NCI-H526 treated with DMSO at 0.1 percent for 48 hours (cell line): ENCODE measurements at places on chromosomes 16 and 17.

- DNase-seq, result no peak
Measured at GRCh38 chr17:21228111-21228510, 14.2 kb upstream of the TMEM11 start.

GRCh38 chr17:57349541-57350247 is 93.4 kb downstream of the MSI2 start:
- no peak for DNase-seq

DNA sequence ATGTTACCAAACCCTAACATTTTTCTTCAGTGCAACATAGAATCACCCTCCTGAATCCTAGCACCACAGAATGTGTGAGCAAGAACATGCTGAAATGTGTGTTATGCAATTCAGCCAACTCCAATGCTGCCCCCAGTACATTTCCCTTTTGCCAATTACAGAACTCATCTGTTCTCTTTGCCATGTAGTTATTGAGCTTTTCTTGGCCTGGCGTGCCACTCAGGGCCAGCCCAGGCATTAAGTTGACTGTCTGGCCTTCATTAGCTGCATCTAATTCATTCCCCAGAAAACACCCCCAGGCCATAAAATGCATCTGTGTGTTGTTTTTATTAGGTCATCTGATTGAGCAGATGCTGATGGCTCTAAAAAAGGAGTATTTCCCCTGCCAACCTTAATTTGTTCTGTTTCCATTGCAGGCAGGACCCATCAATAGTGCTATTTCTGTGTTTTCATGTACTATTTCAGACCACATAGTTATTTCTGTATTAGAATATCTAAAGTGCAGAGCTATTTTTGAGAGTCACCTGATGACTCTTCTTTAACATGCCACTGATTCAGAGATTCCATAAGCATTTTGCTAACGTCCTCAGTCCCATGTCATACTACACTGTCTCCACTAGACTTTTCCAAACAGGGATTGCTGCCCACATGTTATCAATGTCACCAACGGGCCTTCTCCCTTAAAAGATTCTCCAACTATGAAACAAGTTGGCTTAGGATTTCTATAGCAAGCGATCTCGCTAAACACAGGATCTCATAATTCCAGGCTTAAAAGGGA is 969.7 kb downstream of the CDH11 start:
- DNase-seq, result no peak

DNA sequence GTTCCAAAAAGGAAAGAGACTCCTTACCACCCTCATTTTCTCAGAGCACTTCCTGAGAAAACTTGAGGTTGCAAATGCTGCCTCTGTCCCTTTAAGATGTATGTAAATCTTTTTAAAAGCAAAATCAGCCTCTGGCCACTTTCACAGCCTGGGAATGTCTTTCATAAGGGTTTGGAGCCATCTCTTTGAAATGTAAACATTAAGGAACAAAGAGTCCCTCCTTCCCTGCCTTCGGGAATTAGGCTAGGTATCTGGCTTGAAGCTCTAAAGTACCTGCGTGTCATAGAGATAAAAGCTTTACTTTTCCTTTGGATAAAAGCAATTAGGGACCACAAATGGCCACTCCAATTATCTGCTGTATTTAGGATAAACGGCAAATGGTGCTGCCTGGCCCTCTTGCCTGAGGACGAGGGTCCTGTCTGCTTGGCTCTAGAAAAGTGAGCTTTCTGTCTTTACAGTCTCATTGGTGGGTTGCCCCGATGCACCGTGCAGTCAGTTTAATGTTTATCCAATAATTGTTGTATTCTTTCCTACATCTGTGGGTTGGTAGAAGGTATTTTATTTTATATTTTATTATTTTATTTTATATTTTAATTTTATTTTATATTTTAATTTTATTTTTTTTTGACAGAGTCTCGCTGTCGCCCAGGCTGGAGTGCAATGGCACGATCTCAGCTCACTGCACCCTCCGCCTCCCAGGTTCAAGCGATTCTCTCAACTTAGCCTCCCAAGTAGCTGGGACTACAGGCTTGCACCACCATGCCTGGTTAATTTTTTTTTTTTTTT is 23.9 kb downstream of the NLRC3 start:
- no peak for DNase-seq

GRCh38 chr16:15849209-15849981 is 7.4 kb downstream of the MYH11 start:
- DNase-seq, result no peak

DNA sequence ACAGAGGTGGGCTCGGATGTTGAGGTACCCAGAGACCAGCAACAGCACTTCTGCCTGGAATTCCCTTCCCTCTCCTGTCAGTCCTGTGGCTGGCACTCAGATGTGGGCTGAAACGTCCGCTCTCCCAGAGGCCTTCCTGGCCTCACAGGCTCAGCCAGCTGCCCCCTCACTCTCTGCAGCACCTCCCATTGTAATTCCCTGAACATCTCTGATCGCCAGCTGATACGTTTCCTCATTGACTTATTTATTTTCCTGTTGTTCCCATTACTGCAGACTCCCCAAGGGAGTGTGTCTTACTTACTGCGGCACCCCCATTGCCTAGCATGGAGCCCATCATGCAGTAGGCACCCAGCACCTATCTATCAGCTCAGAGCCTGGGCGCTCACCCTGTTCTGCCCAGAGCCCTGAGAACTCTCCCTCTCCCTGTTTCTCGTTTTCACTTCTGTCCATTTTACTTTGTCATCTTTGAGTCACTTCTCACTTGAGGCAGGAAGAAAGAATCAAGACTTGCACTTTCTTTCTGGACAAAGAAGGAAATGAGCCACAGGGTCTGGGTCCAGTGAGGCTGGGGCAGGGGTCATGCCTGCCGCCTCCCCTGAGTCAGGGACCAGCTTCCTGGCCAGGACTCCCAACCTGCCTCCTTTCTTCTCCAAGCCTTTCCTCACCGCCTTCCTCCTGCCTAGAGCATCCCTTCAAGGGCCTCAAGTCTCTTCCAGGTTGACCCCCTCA is 10.2 kb downstream of the CDH5 start:
- no peak for DNase-seq

- no peak for DNase-seq
Measured at GRCh38 chr16:75632857-75633256, 9.8 kb upstream of the ADAT1 start.

- DNase-seq, result no peak
Measured at GRCh38 chr16:87382023-87382785, 1.4 kb downstream of the FBXO31 start.

- DNase-seq, result no peak
Measured at GRCh38 chr17:21772321-21772720, 80.0 kb downstream of the KCNJ18 start.

DNA sequence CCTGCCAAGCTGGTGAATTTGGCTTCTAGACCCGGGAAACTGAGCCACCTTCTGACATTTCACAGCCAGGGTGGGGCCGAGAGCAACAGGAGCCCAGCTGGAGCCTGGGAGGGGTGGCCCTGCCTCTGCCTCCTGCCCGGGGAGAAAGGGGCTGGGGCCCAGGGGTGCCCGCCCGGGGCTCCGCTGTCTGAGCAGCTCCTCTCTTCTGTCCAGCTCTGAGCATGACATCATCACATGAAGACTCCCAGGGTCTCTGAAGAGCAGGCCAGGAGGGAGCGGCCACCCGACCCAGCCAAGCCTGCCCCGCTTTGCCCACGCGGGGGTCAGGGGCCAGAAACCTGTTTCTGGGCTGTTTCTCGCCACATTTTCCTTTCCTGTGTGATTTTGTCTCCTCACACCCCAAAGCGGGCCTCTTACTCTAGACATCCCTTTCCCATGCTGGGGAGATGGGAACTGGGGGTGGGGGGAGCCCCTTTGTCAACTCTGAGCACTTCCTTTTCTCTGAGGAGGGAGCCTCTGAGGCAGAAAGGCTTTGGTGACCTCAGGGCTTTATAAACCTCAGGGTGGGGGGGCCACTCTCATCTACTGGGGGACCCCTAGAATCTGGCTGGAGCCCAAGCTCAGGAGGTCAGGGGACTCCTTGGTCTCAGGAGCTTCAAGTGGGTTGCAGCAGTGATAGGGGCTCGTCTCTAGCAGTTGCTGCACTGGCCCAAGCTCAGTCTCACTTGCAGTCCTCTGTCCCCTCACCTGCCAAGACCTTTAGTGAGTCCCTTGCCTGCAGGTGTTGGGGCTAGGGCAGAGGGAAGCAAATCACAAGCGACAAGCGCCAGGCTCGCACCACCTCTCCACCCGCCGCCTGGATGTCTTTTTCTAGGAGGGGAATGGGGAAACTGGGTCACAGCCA is 7.6 kb downstream of the UBALD2 start:
- no peak for DNase-seq

DNA sequence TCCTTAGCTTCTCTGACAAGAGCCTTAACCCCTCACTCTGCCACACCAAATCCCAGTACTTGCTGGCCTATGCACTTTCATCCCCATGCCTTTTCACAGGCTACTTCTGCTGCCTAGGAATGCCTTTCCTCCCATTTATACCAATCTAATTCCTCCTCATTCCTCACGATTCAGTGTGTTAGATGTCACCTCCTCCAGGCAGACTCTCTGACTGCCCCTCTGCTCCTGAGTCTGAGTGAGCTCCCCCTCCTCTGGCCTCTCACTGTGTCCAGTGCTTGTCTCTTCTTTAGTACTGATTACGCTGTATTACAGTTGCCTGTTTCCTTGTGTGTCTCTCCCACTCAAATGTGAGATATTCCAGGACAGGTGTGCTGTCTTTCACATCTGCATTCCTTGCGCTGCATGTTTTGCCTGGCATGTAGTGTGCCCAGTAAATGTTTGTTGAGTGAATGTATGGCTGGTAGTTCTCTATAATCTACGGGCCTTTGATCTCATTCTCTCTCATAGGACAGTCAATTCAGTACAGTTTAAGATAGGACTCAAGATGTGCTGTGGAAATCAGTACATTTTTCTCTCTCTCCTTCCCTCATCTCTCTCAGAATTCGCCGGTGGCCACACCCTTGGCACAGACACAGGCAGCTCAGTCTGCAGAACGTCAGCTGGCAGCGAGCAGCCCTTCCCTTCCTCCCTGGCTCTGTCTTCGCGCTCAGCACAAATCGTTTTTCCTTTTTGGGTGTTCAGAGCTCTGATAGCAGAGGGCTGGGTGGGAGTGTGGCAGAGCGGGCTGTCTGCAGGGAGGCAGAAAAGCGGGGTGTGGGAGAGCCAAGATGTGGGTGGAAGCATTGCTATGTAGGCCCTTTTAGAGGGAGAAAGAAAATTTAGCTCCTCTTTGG is 18.5 kb downstream of the ARL4D start:
- DNase-seq, result no peak

DNA sequence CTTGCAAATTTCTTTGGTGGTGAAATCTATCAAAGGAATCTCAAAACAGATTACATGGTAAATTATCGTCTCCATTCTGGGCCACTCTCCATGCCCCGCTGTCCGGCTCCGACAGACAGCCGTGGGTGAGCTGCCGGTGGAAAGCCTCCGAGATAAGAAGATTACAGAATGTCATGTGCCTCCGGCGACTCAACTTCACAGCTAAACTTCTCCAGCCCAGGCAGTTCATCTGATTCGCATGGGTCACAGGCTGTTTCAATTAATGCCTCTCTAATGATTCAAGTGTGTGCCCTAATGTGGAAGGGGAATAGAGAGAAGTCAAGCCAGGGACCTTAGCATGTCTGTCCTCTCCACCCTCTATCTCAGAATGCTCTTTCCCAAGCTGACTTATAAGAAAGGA is 520.8 kb upstream of the ZFHX3 start:
- DNase-seq, result no peak

DNA sequence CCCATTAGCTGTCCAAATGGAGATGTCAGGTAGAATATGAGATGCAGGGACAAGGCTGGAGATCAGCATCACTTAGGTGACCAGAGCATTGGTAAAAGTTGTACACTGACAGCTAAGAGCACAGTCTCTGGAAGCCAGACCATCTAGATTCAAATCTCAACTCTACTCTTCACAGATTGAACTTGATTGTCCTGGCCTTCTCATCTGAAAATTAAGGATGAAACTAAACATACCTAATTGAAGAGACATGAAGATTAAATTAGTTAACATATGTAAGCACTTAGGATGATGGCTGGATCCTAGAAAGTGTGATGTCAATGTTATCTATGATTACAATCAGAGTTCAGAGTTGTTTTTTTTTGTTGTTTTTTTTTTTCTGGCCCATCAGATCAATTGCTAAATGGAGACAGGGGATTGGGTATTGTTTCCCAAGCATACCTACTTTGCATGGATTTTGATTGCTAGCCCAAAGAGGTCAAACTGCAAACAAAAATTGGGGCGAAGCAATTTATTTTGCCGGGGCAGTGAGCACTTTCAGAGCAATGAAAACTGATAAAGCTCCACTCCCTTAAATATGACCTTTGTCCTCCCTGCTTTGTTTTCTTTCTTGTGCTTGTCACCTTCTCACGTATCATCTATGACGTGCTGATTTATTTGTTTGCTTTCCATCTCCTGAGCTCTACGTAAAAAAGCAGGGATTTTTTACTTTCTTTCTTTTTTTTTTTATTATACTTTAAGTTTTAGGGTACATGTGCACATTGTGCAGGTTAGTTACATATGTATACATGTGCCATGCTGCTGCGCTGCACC is 217.6 kb upstream of the CPHXL start:
- DNase-seq, result peak; percentile 7

DNA sequence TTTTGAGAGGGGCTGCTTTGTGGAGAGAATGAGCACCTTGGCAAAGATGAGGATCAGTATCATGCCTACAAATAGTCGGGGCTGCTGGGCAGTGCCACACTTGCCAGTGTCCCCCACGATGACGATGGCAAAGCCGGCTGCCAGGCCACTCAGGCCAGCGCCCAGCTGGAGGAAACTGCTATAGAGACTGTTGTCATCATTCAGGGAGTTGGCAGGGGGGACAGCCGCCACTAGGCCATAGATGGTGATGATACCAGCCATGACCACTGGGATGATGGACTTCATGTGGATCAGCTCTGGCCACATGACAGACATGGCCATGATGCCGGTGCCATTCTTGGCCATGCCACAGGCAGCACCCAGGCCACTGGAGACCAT is 23.8 kb downstream of the MINK1 start:
- no peak for DNase-seq

- peak; percentile 87 for DNase-seq
Measured at GRCh38 chr17:50783193-50783660, 15.9 kb upstream of the ANKRD40CL start.

GRCh38 chr17:34820922-34821321 is 140.3 kb downstream of the CCT6B start:
- DNase-seq, result no peak

DNA sequence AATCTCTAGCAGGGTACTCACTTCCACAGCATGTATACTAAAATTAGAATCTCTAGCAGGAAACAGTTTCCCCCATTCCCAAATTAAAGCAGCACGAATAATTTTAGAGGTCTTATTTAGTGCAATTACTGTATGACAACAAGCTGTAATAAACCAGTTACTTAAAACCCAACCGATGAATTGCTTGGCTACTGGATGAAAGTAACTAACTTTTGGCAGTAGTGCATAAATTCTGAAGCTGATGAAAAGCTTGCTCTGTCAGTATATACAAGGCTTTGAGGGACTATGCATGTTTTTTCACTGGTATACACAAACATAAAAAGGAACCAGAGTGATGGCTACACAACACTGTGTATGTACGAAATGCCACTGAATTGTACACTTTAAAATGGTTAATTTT is 89.4 kb downstream of the CFDP1 start:
- DNase-seq, result no peak

- no peak for DNase-seq
Measured at GRCh38 chr16:6576606-6577005, 756.0 kb upstream of the RBFOX1 start.

GRCh38 chr16:29820271-29820701 is at the start of gene MVP:
MVP (plus strand) TSS chr16:29820462; CDS start chr16:29830550, 10,088 bp downstream.
- DNase-seq, result no peak
